ENCODE measurements at places on chromosomes 5 and 9.

GRCh38 chr5:111201705-111202104 is 22.5 kb upstream of the CAMK4 start:
- DNase-seq, result no peak

GRCh38 chr9:113946496-113947115 is 70.5 kb downstream of the ZNF618 start:
- DNase-seq, result no peak

DNA sequence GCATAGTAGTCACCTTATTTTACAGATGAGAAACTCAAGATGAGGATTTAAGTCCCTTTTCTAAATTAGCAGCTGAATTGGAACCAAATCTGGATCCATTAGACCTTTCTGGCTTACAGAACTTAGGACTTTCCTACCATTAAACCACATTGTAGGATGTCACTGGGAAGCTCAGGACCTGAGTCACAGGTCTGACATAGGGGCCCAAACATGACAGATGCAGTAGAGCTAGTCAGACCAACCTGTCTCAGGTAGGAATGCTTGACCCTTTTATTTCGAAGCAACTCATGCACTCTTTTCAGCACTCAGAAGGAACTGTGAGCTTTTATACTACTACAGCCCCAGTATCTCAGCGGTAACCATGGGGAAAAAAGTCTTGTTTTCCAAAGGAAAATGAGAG is 2.6 kb downstream of the RAB24 start:
- no peak for DNase-seq

- no peak for DNase-seq
Observed at GRCh38 chr5:125148076-125148475, 401.6 kb upstream of the ZNF608 start.

DNA sequence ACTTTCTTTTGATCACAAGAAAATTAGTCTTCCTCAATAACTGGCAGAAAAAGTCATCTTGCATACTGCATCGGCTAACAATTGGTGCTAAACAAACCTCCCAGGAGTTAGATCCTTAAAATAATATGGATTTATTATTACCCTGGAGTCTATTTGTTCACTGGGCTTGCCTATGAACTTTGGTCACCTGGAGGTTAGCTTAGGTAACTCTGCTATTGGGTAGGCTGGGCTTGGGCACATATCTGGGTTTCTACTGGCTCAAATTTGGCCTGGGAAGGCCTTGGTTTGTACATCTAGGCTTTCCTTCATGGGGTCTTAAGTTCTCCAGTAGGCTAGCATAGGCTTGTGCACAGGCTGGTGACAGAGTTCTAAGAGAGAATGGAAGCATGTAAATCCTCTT is 279.9 kb downstream of the RASEF start:
- no peak for DNase-seq

DNA sequence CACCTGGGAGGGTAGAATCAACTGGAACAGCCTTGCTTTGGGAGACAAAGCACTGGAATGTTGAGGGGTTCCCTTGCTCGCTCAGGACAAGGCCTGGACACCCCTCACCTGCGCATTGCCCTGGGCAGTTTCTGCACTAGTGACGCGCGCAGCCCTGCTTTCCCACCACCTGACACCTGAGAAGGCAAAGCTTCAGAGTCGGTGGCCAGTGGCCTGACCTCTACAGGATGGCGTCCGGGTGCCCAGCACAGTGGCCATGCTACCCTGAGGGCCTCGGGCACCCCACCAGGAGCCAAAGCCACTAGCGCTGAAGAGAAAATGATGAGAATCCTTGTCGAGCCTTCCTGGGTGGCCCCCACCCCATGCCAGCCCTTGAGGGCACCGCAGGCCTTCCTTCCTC is 161.3 kb downstream of the OLFM1 start:
- no peak for DNase-seq

GRCh38 chr5:87311405-87312279 is 44.0 kb downstream of the RASA1 start:
- DNase-seq, result peak; percentile 24

Data from fibroblast of skin of left quadriceps (primary cell).